Frontal cortex (tissue), 4 donors: ENCODE measurements at places on chromosomes 3 and 15. TPM values are rescaled to one million over a fixed set of nuclear protein-coding genes. Genes with fewer than 3 reads are reported as not detected.

DNA sequence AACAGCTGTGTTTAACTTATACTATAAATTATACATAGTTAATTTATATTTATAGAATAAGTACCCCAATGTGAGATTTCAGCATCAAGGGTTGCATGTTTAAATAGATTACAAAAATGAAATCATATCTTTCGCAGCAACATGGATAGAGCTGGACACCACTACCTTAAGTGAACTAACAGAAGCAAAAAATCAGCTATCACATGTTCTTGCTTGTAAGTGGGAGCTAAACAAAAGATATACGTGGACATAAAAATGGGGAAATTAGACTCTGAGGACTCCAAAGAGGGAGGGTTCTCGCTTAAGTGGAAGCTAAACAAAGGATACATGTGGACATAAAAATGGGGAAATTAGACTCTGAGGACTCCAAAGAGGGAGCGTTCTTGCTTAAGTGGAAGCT is 626.5 kb upstream of the DPPA4 start:
- DNase-seq = no peak

DNA sequence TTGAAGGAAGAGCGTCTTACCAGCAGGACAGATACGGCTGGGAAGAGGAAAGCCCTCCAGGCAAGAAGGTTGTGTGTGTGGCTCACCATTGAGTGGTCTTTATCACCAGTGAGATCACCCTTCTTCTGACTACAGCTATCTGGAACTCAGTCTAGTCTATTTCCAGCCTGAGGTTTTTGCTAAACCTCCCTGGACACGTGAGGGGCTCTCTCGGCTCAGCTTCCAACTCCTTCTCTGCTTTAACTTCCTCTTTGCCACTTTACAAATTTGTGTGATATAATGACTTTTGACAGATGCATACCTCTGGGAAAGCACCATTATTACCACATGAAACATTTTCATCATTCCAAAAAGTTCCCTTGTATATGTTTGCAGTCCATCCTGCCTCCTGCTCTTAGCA is 15.3 kb upstream of the ROPN1 start:
- DNase-seq = no peak

DNA sequence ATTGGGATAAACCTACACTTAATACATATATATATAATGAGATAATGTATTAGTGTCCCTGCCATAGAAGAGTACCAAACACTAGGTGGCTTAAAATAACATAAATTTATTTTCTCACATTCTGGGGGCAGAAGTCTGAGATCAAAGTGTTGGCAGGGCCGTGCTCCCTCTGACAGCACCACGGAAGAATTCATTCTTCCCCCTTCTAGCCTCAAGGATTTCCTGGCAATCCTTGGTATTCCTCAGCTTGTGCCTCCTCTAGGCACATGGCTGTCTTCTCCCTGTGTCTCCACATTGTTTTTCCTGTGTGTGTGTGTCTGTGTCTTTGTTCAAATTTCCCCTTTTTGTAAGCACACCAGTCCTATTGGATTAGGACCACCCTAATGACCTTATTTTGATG is 115.2 kb upstream of the AGBL1 start:
- DNase-seq = no peak

GRCh38 chr15:68230157-68231100 is 901 bp upstream of the CLN6 start:
- no peak for DNase-seq

DNA sequence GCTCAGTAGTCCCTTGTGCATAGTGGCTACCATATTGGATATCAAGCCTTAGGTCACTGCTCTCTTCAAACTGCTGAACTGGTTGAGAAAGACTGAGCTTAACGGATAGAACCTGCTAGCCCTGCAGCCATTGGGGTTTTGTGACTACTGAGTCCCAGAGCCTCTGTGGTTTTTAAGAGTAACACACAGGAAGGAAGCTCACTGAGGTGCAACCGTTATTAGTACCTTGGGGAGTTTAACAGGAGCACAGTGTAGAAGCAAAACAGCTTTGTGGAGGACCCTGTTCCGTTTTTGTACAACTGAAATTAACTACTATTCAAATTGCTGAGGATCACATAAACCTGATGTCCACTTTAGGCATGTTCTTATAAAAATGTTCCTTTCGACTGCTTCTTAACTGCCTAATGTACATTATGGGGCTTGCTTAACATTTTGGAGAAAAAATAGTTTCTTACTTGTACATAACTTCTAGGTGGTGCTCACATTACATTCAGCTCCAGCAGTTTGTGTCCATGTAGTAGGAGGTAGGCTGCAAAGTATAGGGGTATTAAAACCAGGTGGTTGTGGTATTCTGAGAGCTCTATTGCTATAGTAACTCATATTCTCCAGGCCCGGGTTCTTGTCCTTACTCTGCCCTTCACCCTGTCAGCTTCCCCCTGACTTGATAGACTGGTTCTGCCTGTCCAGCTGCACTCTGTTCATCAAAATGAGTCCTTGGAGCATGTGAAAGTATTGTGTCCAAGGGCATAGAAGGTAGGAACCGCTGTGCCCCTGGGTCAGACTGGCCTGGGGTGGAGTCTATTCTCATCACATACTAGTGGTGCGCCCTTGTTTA is 17.3 kb downstream of the PXK start:
- DNase-seq = no peak

DNA sequence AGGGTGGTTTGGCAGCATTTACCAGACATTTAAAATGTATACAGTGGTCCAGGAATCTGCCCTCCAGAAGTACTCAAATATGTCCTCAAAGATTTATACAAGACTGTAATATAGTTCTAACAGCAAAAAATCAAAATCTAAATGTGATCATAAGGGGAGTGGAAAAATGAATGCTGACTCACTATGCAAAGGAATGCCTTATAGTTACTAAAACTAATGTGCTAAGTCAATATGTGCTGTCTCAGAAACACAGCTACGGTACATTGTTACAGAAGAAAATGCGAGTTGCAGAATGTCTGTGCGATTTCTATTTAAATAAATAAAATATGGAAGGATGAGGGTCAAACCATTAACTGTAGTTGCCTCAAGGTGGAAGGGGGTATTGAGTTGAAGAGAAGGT is 230.1 kb upstream of the UBE2E1 start:
- no peak for DNase-seq

DNA sequence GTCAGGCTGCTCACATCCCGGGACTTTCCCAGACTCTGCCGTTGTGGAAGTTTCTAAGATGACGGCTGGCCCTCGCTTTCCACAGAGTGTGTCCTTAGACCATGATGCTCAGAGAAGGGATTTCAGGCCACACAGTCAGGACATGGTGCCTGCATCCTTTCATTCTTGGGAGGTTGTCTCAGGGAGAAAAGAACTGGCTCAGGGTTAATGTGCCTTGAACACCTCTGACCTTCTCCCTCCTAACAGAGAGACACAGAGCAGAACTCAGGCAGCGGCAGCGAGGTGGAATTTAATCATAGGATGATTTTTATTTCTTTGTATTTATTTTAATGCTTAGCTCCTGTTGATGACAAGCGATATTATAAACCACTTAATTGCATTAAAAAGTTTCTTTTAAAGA is 96.9 kb upstream of the ATP2B2 start:
- no peak for DNase-seq

DNA sequence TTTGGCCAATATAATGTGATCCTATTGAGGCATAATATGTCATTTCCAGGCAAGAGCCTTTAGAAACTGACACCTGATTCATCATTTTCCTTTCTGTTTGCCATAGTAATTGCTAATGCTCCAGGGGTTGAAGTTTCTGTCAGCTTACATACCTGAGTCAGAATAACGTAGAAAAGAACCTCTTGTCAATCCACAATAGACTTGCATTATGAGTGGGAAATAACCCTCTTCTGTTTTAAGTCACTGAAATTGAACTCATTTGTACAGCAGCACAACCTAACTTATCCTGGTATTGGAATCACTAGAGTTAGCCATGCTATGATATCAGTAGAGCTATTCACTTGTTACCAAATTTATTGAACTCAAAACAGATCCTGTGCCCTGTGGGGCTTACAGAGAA is 101.7 kb upstream of the TP63 start:
- no peak for DNase-seq

DNA sequence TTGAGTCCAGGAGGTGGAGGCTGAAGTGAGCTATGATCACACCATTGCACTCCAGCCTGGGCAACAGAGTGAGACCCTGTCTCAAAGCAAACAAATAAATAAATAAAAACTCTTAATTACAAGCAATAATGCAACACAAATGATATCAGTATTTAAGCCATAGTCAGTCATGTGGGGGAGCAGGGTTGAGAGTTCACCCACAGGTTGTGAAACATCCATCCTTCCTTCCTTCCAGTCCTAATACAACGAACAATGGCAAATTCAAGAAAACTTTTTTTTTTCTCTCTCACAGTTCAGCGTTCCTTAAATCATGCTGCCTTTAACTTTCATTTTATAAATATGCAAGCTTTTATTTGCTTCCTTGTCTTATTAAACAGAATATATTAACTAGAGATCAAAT is 24.1 kb downstream of the ZNF592 start:
- no peak for DNase-seq

DNA sequence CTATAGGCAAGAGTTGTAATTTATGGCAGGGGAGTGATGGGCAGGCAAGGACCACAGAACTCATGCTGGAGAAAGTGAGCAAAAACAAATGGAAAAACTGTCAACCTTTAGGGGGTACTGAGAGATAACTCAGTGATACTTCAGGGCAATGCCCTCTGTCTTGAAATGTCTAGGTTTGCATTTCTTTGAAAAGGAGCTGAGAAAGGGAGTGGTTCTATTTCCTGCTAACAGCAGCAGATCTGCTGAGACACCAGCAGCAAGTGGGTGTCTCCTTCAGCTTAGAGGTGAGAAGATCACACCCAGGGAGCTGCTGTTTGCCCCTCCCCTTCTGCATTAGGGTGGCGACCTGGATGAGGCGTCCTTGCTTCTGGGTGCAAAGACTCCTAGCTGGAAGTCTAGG is 42.3 kb upstream of the XIRP1 start:
- DNase-seq = no peak

DNA sequence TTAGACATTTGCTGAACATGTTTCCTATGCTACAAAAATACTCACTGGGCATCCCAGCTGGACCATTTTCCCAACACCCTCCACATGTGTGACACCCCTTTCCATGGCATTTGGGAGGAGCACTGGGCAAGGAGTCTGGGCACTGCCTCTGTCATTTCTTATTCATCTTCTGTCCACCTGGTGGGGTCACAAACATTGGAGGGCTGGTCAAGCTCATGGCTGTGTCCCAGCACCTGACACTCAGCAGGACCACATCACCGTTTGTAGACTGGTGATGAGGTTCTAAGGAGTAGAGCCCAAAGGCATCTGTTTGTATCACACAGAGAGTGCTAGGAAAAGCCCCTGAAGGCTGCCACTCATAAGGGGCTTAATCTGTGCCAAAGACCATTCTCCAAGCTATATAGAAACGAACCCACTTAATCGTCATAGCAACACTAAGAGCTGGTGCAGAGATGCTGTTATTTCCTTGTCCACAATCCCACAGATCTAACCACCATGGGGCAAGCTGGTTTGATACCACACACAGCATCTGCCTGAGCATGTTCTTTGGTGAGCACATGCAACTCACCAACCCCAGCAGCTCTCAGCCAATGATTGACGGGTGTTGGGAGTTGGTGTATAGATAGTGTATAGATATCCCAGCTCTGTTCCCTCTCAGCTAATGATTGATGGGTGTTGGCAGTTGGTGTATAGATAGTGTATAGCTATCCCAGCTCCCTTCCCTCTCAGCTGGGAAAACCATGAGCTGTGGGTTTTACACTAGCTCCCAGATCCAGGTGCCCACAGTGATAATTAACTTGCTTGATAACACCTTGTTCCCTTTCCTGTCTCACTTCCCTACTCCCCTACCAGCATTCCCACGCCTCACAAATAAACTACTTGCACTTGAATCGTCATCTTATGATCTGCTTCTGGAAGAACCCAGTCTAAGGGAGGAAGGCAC is 42.7 kb upstream of the ATP2B2 start:
- DNase-seq = no peak

- no peak for DNase-seq
Observed at GRCh38 chr3:27024493-27024892, 344.7 kb downstream of the NEK10 start.

- no peak for DNase-seq
Observed at GRCh38 chr15:68488966-68489365, 57.0 kb upstream of the ITGA11 start.

DNA sequence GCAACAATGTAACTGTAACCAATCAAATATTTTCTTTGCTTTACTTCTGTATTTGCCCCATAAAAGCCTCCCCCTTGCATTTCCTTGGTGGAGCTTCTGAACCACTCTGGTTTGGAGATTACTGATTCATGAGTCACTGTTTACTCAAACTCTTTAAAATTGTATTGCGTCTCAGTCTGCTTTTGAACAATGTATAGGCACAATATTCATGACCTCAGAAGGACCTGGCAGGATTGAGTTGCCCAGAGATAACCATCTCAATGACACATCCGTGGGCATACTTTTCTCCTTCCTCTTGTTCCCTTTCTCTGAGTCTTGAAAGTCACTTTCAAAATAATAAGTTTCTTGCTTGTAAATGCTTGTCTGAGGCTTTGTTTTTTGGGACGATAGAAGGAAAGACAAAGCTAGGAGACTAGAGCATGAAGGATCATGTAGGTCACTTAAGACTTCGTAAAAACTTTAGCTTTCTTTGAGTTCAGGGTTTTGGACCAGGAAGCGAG is 57.1 kb upstream of the POU1F1 start:
- no peak for DNase-seq

GRCh38 chr3:12462159-12462947 is 21.9 kb upstream of the TSEN2 start:
- DNase-seq = no peak

- no peak for DNase-seq
Observed at GRCh38 chr15:84398763-84399701, 163.5 kb downstream of the GOLGA6L4 start.

- no peak for DNase-seq
Observed at GRCh38 chr3:120170223-120170622, 76.0 kb upstream of the GSK3B start.

DNA sequence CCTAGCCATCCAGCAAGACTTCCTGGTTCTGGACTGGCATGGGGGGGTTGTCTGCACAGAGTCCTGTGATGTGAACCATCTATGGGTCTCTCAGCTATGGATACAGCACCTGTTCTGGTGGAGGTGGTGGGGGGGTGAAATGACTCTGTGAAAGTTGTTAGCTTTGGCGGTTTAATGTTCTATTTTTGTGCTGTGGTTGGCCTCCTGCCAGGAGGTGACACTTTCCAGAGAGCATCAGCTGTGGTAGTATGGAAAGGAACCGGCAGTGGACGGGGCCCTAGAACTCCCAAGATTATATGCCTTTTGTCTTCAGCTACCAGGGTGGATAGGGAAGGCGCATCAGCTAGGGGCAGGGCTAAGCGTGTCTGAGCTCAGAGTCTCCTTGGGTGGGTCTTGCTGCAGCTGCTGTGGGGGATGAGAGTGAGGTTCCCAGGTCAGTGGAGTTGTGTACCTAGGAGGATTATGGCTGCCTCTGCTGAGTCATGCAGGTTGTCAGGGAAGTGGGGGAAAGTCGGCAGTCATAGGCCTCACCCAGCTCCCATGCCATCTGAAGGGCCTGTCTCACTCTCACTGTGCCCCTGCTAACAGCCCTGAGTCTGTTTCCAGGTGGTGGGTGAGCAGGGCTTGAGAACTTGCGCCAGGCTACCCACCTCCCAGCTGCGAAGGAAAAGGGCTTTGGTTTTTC is 7.1 kb upstream of the LARS2 start:
- no peak for DNase-seq

GRCh38 chr3:37913522-37913921 is 51.8 kb downstream of the CTDSPL start:
- no peak for DNase-seq

The IQCF5 gene
- total RNA-seq = not detected

The TIMP4 gene
- 3.3 TPM for total RNA-seq

The ARL14 gene
- total RNA-seq = not detected

The ASB14 gene
- total RNA-seq = under 0.01 TPM

The ZNF502 gene
- total RNA-seq = 14.3 TPM

The C2CD4B gene
- 0.41 TPM for total RNA-seq

The CLDN18 gene
- not detected for total RNA-seq

The CSPG4 gene
- total RNA-seq = 4.5 TPM

The NME9 gene
- total RNA-seq = 1.6 TPM
